Cardiac muscle cell (in vitro differentiated cells and primary cell): ENCODE measurements at places on chromosomes 11 and 22. TPM values are rescaled to one million over a fixed set of nuclear protein-coding genes. Genes with fewer than 3 reads are reported as not detected.

GRCh38 chr11:106278391-106278790, 200.9 kb downstream of the AASDHPPT start:
- peak; percentile 91 for DNase-seq

DNA sequence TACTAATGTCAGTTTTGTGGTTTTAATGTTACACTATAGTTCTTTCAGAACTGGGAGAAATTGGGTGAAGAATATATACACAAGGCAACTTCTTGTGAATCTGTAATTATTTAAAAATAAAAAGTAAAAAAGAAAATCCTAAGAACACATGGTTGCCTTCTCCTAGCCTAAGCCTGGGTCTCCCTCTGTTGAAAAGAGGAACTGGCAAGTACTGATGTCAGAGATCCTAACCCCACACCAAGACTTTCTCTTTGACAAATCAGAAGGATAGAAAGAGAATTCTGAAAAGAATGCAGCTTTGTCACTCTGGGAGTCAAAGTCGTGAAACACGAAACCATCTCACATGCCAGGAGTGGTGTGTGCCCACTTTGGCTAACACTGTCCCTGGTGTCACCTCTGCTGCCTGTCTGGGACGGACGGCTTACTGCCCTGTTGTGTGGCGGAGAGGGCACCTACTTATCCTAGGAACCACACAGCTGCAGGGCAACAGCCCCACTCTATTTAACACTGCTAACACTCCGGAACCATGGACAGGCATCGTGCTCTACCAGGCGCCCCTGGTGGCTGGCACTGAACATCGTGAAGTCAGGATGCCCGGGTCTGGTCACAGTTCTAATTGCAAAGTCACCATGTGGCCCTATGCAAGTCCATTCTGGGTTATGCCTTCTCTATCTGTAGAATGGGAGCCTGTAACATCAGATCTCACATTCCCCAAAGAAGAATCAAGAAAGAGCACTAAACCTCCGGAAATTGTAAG, 108.7 kb upstream of the CD82 start:
- DNase-seq, result no peak

GRCh38 chr11:15499674-15500073, 385.0 kb downstream of the INSC start:
- DNase-seq, result no peak

The EPS8L2 gene
- 18.9 and 22.6 TPM in 2 replicates for total RNA-seq

DNA sequence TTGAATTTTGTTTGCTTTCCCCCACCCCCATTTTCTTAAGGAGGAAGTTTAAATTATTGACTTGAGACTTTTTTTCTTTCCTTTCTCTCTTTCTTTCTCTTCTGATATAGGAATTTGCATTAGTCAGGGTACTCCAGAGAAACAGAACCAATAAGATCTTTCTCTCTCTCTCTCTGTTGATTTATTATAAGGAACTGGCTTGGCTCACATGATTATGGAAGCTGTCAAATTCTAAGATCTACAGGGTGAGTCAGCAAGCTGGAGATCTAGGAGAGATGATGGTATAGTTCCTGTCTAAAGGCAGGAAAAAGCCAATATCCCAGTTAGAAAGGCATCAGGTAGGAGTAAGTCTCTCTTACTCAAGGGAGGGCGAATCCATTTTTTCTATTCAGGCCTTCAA, 64.0 kb downstream of the CCDC81 start:
- no peak for DNase-seq

The LDLRAD3 gene
- total RNA-seq, result 6.2 and 12.3 TPM in 2 replicates

DNA sequence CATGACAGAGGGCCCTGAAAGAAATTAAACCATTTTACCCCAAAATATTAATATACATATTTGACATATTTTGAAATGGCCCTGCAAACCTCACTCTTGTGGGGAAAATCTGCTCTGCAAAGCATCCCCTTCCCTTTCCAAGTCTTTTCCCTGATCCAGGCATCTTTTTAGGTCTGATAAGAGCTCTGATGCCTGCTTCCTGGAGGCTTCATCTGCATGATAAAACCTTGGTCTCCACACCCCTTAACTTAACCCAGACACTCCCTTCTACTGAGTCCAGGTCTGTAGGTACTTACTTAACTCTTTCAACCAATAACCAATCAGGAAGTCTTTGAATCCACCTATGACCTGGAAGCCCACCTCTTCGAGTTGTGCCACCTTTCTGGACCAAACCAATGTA, 1.8 kb upstream of the LGALS12 start:
- no peak for DNase-seq

The FOLR2 gene
- not detected in 2 replicates for total RNA-seq

- DNase-seq, result peak; percentile 55
Observed at GRCh38 chr11:59802639-59803176, 7.9 kb downstream of the MRPL16 start.

The MCHR1 gene
- 0.12 and 0.14 TPM in 2 replicates for total RNA-seq

The RCOR2 gene
- total RNA-seq, result 73.5 and 74.2 TPM in 2 replicates

The KDM4D gene
- total RNA-seq, result 3.7 and 3.8 TPM in 2 replicates

DNA sequence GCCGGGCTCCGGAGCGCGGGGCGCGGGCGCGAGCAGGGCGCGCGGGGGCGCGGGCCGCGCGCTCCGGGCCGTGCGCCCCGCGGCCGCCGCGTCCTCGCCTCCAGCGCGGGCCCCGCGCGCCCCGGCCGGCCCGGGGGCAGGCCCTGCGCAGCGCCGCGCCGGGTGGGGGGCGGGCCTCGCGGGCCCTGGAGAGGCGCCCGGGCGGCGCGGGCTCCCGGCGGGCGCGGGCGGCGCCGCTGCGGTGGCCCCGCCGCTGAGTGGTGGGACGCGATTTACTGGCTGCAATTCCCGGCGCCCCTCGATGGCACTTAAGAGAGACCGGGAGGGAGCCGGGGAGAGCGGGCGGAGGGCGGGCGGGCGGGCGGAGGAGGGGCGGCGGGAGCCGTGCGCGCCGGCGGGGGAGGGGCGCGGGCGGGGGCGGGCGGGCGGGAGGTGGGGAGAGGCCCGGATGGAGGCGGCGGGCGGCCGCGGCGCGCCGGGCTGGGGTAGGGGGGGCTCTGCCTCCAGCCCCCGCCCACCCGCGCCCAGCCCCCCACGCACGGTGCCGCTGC, 73.2 kb upstream of the TCF20 start:
- DNase-seq, result peak; percentile 78

DNA sequence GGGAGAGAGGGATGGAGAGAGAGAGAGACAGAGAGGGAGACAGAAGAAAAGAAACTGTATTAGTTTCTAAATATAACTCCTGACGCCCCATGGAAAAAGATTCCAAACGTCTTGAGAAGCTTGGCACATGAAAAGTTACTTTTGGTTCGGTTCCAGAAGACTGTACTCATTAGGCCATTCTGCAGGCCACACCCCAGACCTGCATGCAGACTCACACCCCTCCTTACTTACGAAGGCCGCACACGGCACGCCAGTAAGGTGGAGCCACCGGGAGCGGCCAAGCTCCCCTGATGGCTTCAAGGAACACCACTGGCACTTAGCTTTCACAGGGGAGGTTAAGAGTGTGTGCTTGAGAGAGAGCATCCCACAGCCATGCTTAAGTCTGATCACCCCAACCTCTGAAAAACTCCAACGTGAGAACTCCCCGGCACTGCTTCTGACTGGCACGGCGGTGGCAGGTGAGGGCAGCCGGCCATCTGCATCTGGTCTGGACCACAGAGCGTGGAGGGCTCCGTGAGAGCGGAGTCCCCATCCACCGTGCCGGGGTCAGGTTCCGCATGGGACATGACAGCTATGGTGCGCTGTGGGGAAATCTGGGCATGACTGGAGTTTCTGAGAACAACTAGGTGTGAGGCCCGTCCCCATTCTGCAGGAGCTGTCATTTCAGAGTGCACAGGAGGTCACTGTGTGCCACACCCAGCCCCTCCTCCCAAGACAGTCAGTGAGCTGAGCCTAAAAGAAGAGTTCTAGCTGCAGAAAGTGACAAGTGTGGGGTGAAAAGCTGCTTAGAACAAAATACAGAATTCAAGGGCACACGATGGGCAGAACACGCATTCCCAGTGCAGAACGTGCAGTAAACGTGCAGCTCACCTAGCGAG, 62.4 kb downstream of the MYH9 start:
- peak; percentile 93 for DNase-seq

GRCh38 chr22:28570696-28571373, 108.8 kb downstream of the TTC28 start:
- DNase-seq, result peak; percentile 49

The THRSP gene
- total RNA-seq, result not detected in 2 replicates

GRCh38 chr11:100883830-100884229, 196.7 kb downstream of the ARHGAP42 start:
- DNase-seq, result no peak

GRCh38 chr11:3969613-3970012, 114.1 kb downstream of the STIM1 start:
- DNase-seq, result no peak

DNA sequence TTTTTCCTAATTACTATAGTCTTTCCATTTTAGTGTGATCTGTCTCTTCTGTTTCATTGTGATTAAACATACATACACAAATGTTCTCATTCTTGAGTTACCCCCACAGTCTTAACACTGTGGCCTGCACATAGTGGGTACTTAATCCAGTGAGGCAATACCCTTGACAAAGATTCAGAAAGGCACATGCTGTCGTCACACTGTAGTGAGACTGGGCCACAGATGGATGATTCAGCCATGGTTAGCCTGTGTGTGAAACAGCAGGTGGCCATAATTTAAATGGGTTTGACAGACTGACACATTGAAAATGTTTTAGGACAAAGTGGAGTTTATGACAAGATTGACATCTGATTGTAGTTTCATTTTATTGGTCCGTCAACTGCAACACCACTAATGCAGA, 313.1 kb downstream of the C11orf87 start:
- no peak for DNase-seq

The SYT13 gene
- total RNA-seq, result 1.6 and 1.9 TPM in 2 replicates

The ISX gene
- not detected in 2 replicates for total RNA-seq

DNA sequence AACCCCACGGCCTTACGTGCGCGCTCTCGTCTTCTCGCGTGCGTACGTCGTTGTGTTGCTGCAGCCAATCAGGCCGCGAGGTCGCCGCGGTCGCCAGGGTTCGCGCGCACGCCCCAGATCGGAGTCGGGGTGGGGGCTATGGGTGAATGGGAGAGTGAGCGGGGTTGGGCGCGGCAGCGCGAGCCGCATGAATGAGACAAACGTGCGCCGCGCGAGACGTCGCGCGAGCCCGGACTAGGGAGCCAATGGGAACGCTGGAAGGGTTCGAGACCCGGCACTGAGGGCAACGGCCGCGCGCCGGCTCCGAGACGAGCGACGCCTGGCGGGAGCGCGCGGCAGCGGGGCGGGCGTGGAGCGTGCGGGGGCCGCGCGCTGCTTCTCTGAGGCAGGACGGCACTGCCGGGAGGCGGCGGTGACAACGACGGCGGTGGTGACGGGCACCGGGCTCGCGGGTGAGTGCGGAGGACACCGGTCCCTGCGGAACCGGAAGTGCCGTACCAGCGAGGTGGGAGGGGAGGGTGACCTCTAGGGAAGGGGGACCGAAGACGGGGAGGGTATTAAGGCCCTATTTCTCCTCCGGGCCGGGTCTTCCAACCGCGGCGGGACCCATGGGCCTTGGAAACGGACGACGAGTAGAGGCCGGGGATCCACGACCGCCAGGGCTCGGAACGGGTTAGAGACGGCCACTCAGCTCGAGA, at the start of gene ZDHHC5:
ZDHHC5 (plus strand) TSS at position 379 of the 698 bp plus-strand sequence. CDS start 4,977 bp downstream, outside the sequence.
- DNase-seq, result peak; percentile 98

- DNase-seq, result no peak
Observed at GRCh38 chr11:9689721-9690120, 25.8 kb downstream of the SWAP70 start.

The SOX10 gene
- 0.03 TPM in 1 of 2 replicates, not detected in the other for total RNA-seq

GRCh38 chr11:126329644-126330211, 25.8 kb upstream of the ST3GAL4 start:
- no peak for DNase-seq

The RBMXL2 gene
- 0.25 and 0.54 TPM in 2 replicates for total RNA-seq

The NDUFC2 gene
- total RNA-seq, result 123 and 247 TPM in 2 replicates

The CALCA gene
- total RNA-seq, result not detected in 2 replicates

DNA sequence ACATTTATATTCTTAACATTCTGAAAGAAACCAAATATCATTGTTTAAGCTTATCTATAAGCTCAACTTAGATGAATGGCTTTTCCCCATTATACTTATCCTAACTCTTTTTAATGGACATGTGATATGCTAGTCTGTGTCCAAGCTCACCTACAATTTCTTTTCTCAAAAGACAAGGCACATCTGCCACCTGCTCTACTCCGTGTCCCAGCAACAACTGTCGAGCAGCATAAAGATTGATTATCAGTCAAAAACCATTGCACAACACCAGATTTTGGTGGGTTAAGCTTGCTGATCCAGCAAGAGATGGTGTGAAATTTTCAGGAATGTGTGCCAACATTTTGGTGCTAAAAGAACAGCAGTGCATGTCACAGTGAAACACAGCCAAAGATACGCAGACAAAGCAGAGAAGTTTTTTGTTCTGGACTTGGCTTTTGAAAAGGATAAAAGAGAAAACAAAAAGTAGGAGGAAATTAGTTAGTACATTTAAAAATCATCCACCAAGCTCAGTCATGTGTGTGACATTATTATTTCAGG, 65.8 kb downstream of the DCDC1 start:
- no peak for DNase-seq

DNA sequence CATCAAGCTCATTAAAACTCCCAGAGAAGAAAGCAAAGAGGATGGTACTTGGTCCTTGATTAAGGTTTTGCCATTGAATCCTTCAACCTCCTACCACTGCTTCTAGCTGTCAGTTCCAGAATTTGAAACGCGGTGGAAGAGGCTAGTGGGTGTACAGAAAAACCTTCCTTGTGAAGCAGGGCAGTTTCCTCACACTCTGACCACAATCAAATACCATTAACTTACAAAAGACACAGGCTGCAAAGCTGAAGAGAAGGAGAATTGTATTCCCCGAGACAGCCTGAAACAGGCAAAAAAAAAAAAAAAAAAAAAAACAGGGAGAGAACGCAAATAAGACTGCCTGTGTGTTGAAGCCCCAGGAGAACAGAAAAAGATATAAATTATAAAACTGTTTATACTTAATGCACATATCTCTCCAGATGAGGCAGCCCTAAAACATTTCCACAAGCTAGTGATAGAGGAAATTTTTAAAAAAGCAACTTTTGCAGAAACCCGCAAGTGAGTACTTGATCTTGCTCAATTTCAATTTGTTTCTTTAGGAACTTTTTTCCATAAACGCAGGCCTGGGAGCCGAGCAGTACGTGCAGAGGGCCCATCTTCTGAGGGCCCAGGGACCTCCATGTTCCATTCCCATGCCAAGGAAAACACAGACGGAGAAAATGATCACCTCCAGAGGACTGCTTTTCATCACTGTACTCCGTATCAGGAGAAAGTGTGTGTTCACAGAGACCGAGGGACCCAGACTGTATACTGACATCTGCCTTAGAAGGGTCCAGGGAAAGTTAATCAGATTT, 218.7 kb upstream of the BLID start:
- DNase-seq, result no peak

DNA sequence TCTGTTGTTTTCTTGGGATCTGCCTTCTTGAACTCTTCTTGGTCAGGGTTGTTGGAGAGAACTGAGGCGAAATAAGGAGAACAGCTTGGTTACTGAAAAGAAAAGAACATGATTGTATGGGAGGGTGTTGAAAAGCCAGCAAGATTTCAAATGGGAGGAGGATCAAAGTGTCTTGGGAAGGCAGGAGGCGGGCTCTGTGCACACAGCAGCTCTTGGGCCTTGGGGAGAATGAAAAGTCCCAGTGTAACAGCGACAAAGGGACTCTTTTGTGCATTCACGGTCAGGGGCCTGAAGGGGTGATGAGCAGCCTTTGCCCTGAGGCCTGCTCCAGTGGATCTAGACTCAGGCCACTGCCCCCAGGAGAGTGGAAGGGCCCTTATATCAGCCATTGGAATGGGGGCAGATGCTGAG, 135.4 kb downstream of the ADAMTS15 start:
- no peak for DNase-seq

GRCh38 chr11:488579-488978, 18.5 kb downstream of the RNH1 start:
- DNase-seq, result no peak

The BAIAP2L2 gene
- 2.3 and 2.8 TPM in 2 replicates for total RNA-seq
